ENCODE measurements at places on chromosomes 7 and 10. TPM values are rescaled to one million over a fixed set of nuclear protein-coding genes. Genes with fewer than 3 reads are reported as not detected.

DNA sequence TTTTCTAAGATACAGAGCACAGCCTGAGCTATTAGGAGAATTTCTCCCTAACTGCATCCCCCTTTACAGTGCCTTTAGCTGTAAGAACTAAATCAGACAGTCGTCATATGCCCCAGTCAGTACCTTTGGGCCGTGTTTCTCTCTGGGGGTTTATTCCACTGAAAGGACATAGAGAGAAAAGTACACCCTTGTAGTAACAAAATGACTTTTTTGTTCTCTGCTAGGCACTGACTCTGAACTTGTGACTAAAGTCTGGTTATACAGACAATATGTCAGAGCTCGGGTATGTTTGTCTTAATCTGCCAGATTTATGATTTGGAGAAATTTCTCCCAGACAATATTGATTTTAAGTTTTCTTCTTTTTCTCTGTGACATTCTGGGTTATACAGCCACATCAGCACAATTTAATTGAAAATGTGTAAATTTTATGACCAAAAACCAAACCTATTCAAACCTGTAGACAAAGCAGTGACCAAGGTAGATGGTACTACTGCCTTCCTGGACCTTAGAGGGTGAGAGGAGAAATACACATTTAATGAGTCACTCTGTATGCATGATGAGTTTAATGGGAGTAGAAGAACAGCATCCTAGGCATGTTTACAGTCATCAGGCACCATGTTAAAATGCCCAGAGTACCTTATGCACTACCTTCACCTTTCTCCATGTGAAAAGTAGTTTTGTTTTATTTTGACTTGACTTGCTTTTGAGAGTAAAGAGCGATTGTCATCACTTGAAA lies 156.1 kb upstream of the PLXDC2 start:
- DNase-seq = no peak

DNA sequence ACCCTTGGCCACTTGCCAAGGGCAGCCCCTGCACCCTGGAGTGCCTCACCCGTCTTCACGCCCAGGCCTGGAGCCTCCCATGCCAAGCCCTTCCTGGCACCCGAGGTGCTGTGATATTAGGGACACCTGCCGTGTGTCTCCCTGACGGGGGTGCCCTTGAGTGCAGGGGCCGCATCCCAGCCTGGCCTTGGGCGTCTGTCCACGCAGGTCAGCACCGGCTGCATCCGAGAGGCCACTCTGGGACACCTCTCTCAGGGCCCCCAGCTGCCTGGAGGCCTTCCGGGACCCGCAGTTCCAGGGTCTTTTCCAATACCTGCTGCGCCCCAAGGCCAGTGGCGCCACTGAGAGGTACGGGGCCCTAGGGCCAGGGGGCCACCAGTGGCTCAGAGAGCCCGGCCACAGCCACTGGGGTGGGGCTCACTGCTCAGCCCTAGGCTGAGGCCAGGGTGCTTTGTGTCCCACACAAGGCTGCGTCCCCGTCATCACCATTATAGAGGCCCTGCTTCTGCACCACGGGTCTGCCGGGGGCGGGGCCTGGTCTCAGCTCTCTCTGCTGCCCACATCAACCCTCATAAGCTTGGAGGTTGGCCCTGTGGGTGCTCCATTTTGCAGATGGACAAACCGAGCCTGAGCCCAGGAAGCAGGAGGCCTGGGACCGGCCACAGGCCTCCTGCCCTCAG lies 12.7 kb downstream of the AP5Z1 start:
- DNase-seq = no peak

DNA sequence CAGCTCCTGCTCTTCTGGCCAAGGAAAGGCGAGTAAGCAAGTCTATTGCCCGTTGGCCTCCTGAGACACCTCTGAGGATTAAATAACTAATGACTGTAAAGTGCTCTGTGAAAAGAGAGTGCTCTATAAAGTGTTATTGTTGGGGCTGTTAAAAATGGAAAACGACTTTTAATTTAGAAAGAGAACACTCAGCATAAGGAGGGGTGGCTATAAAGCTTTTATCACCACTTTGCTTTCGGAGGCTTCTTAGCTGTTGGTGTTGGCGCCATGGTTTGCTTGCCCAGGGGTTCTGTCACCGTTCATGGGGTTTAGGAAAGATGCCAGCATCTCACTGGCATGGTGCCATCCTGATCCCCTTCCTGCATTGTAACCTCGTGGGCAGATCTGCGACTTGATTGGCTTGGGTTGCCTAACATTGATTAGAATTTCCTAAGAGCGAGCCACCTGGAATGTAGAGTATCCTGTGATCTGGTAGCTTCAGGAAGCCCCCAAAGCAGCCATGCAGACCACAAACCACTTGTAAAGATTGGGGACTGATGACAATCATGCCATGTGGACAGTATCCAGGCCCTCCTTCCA lies 509.9 kb downstream of the LRMDA start:
- DNase-seq = peak; percentile 18

Gene SPDYE5
- not detected for total RNA-seq
